ENCODE measurements at places on chromosomes 12 and 14. TPM values are rescaled to one million over a fixed set of nuclear protein-coding genes. Genes with fewer than 3 reads are reported as not detected.

The GSC gene
- total RNA-seq: not detected

The TGFB3 gene
- total RNA-seq: 176 TPM

- H3K4me1 ChIP-seq: peaks cover 3% of the 10 kb centered on the region
- DNase-seq: no peak
- peaks cover 13% of the 10 kb centered on the region for H3K36me3 ChIP-seq
These were observed 81.2 kb downstream of the PCNX1 start for GRCh38 chr14:70988452-70988851.

DNA sequence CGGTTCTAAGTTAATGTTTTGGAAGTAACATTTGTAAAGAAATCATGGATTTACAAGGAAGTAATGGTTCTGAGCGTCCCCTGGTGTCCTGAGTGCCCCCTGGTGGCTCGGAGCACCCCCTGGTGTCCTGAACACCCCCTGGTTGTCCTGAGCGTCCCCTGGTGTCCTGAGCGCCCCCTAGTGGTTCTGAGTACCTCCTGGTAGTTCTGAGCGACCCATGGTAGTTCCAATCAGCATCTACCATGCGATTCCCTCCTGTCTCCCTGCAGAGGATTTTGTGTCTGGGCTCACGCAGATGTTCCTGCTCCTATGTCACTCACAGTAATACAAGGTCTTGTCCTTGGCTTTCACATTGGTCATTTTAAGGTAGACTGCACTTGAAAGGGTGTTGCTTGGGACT lies 1352.9 kb downstream of the TMEM121 start:
- no peaks in the 10 kb centered on the region for H3K4me1 ChIP-seq
- peak; percentile 83 for DNase-seq
- H3K27me3 ChIP-seq: no peaks in the 10 kb centered on the region
- no peaks in the 10 kb centered on the region for H3K36me3 ChIP-seq

DNA sequence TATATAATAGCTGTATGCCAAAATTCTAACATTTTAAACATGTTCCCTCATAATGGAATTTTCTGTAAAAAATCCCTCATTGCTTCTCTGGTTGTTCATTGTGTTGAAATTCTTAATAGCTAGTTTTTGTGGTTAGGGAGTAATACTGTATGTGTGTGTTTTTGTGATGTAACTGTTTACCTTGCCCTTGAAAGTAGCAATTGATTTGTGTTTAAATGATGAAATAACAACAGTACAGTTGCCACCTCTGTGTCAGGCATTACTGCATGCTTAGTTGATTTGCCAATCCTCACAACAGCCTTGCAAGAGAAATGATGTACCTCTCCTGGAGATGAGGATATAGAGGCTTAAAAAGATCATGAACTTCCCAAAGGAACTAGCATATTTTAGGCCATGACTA lies 94.9 kb downstream of the DAAM1 start:
- H3K4me1 ChIP-seq: peaks cover 27% of the 10 kb centered on the region
- H3K4me3 ChIP-seq: no peak overlapping the region
- no peak overlapping the region for H3K27ac ChIP-seq
- no peaks in the 10 kb centered on the region for H3K27me3 ChIP-seq
